ENCODE measurements at places on chromosomes 6 and 20. TPM values are rescaled to one million over a fixed set of nuclear protein-coding genes. Genes with fewer than 3 reads are reported as not detected.

SAMD3 gene
- not detected for total RNA-seq

GINM1 gene
- 45.1 TPM for total RNA-seq

MDFI gene
- total RNA-seq = not detected

FLRT3 gene
- total RNA-seq = 32.3 TPM

MSH5 gene
- 6.3 TPM for total RNA-seq

GGTLC1 gene
- total RNA-seq = not detected

ZHX3 gene
- 5.3 TPM for total RNA-seq

MOG gene
- total RNA-seq = not detected

ECT2L gene
- not detected for total RNA-seq

FILIP1 gene
- total RNA-seq = 0.03 TPM

GSTA2 gene
- total RNA-seq = not detected

VGLL2 gene
- total RNA-seq = not detected

CRISP2 gene
- total RNA-seq = not detected

ASCC3 gene
- 19.0 TPM for total RNA-seq

DNMT3B gene
- 6.6 TPM for total RNA-seq

SLC18B1 gene
- total RNA-seq = 7.3 TPM

ZBTB24 gene
- total RNA-seq = 9.8 TPM

ELOVL2 gene
- total RNA-seq = 56.3 TPM

SPINT4 gene
- total RNA-seq = not detected

SNAI1 gene
- 0.12 TPM for total RNA-seq

SUMO4 gene
- not detected for total RNA-seq

OOEP gene
- not detected for total RNA-seq

HLA-DMA gene
- total RNA-seq = 16.8 TPM

SIRPB2 gene
- total RNA-seq = not detected

SH3BGRL2 gene
- 1.2 TPM for total RNA-seq

GMPR gene
- 9.9 TPM for total RNA-seq

RAET1E gene
- total RNA-seq = 2.8 TPM

LTA gene
- total RNA-seq = not detected

VSX1 gene
- total RNA-seq = not detected

UNC5CL gene
- total RNA-seq = not detected

PRDM13 gene
- not detected for total RNA-seq

OR2H2 gene
- total RNA-seq = not detected

C20orf141 gene
- total RNA-seq = not detected

OR12D3 gene
- not detected for total RNA-seq

OLIG3 gene
- total RNA-seq = not detected

FAM209B gene
- not detected for total RNA-seq

HECA gene
- total RNA-seq = 4.0 TPM

LRFN2 gene
- total RNA-seq = not detected

MCCD1 gene
- not detected for total RNA-seq

TGM6 gene
- total RNA-seq = not detected

CTCFL gene
- total RNA-seq = not detected

WFDC10B gene
- total RNA-seq = not detected

ZBTB12 gene
- total RNA-seq = 0.67 TPM

PTCHD4 gene
- total RNA-seq = not detected

VSTM2L gene
- 4.0 TPM for total RNA-seq

PRICKLE4 gene
- total RNA-seq = not detected

DEFB115 gene
- total RNA-seq = not detected

TBCC gene
- 37.5 TPM for total RNA-seq

MEP1A gene
- not detected for total RNA-seq

RNF182 gene
- total RNA-seq = 0.23 TPM
